ENCODE measurements at places on chromosomes 7 and 10. TPM values are rescaled to one million over a fixed set of nuclear protein-coding genes. Genes with fewer than 3 reads are reported as not detected.
A peak's percentile ranks its signal among the peaks of the same experiment; 100 is the strongest.

DNA sequence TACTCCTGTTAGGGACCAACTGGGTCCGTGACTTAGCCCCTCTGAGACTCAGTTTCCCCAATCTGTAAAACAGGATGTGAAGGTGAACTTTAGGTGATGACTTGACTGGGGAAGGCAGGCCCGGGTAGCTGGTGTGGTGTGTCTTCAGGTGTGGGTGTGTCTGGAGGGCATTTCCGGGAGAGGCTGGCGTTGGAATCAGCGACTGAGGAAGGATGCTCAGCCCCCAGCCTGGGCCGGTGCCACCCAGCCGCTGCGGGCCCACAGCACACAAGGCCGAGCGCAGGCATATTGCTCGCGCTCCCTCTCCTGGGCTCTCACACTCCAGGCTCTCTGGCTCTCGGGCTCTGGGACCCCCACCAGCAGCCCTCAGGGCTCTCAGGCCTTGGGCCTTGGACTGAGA is 31.7 kb upstream of the CNPY1 start:
- no peak for DNase-seq

GRCh38 chr7:155610633-155611193 is 33.7 kb upstream of the RBM33 start:
- DNase-seq = no peak

RELN gene
- not detected for total RNA-seq

GRCh38 chr7:47937065-47937687 is 11.1 kb downstream of the PKD1L1 start:
- DNase-seq = peak; percentile 62

IFT22 gene
- total RNA-seq = 10.7 TPM

- DNase-seq = no peak
These were observed 120.7 kb upstream of the FAM3C start for GRCh38 chr7:121516821-121517220.

GRCh38 chr7:7812112-7812511 is 93.7 kb upstream of the RPA3 start:
- DNase-seq = no peak

DNA sequence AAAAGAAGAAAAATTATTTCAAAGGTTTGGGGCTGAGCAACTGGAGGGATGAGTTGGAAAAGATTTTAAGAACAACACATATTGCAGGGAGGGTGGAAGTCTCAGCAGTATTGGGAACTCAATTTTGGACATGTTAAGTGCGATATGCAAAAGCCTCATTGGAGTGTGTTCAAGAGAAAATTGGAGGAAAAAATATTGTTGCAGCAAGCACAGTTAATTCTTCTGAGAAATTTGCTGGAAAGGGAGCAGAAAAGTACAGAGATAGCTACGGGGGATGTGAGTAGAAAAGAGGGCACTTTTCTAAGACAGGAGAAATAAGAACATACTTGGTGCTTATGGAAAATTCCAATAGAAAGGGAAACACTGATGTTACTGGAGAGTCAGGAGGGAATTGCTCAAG is 59.8 kb upstream of the MAGI2 start:
- DNase-seq = no peak

DGKB gene
- not detected for total RNA-seq

TCAF2 gene
- total RNA-seq = 17.4 TPM

MIOS gene
- 81.3 TPM for total RNA-seq

DNA sequence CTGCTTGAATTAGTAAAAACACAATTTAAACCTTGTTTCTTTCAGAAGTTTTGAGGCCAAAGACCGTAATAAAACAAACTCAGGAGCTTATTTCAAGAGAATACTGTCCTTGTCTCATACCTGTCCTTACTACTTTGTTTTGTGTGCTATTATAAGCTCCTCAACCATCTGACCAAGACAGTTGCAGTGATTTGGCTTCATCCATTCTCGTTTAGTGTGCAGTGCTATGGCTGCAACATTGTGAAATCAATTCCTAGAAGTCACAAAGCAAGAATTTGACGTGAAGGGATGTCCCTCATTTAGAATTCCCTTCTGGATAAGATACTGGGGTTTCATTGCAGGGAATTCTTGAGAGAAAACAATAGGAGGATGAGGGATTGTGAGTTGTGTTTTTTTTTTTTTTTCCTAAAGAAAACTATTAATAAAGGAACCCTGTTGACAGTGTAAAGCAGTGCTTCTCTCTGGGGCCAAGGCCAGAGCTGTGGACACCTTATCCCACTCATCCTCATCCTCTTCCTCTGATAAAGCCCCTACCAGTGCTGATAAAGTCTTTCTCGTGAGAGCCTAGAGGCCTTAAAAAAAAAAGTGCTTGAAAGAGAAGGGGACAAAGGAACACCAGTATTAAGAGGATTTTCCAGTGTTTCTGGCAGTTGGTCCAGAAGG is at the start of gene OIT3:
Gene OIT3 (plus strand): TSS at position 604 of the 663 bp plus-strand sequence. CDS start 60 bp downstream, outside the sequence.
- no peak for DNase-seq

GRCh38 chr7:82950436-82950835 is 212.2 kb downstream of the PCLO start:
- no peak for DNase-seq

CBLL1 gene
- 35.3 TPM for total RNA-seq

CADPS2 gene
- total RNA-seq = not detected

SPAG6 gene
- 0.62 TPM for total RNA-seq

ZPBP gene
- total RNA-seq = not detected

DNA sequence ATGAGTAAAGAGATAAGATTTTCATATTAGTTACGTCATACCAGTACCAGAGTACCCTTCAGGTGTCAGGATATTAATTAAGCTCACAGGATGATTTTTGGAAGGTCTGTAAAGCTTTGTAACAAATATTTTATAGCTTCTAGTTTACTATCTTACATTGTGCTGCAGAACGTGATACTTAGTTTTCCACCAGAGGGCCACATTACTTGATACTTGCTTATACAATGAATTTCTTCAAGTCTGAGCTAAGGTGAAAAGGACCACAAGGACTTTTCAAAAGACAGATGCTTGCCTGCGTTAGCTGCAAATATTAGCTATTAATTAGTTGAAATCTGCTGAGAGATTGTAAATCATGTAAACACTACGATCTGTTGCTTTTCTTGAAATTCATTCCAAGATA is 12.2 kb downstream of the FOXP2 start:
- no peak for DNase-seq

LIPJ gene
- 0.07 TPM for total RNA-seq

DNA sequence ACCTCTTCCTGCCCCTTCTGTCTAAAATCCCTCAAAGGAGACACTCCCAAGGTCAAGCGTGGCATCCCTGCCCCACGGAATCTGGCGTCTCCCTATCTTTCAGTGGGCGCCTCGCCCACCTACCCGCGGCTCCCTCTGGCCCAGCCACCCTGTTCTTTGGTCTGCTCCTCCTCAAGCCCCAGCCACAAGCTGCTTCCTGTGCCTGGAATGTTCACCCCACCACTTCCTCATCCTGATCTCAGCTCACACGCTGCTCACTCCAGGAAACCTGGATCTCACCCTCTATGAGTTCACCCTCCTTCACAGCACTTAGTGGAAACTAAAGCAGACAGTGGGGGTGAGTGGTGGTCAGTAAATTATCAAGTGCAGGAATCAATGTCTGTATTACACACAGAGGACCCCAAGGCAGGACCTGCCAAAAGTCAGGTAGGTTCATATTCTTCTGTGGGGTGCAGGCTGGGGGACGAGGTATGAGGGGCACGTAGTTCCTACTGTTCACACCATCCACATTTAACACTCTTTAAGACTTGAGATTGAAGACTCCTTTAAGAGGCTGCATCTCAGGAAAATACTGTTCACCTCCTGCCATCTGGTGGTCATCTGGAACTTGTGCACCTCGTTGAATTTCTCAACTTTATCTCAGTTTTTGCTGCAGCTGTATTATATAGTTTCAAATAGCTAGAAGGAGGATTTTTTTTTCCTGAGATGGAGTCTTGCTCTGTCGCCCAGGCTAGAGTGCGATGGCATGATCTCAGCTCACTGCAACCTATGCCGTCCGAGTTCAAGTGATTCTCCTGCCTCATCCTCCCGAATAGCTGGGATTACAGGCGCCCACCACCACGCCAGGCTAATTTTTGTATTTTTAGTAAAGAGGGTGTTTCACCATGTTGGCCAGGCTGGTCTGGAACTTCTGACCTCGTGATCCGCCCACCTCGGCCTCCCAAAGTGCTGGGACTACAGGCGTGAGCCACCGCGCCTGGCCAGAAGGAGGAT is 166.6 kb downstream of the ARHGAP21 start:
- DNase-seq = no peak

GRCh38 chr7:67406976-67407375 is 410.3 kb downstream of the TYW1 start:
- DNase-seq = no peak

GPR15LG gene
- total RNA-seq = not detected

DNA sequence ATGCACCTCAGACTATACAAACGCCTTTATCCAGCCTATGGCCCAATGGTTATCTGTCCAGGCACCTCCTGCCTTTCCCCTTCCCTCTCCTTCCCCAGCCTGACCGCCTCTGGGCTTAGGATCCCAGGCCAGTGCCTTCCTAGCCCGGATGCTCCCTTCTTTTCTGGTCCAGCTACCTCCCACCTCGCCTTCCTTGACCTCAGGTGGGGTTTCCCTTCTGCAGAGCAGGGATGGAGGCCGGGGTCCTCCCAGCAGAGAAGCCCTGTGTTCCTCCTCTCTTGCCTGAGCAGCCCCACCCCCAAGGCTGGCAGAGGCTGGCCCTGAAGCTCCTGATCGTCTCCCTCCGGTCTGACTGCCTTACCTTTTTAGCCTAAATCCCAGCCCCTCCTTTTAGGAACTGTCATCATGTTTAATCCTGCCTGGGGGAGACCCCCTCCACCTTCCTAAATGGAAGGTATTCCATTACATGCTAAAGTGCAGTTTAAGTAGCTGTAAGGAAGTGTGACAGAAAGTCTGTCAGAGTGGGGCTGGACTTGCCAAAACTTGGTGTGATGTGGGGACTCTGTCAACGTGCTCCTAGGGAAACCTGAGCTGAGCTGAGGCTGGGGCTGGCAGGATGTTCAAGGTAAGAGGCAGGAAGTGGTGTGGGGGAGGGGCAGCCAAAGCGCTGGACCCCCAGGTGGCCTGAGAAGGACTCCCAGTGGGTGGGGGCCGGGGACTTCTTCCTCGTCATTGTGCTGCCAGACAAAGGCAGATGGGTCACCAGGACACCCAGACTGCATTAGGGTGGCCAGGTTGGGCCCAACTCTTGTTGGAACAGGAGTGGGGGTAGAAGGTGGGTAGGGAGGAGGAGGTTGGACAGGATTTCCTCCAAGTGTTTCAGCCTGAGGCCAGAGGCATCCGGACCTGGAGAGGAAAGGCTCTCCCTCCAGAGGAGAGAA is 39.5 kb downstream of the LBX1 start:
- no peak for DNase-seq

PSAP gene
- total RNA-seq = 210 TPM

- DNase-seq = no peak
These were observed 69.8 kb upstream of the BAIAP2L1 start for GRCh38 chr7:98470485-98471240.

DNA sequence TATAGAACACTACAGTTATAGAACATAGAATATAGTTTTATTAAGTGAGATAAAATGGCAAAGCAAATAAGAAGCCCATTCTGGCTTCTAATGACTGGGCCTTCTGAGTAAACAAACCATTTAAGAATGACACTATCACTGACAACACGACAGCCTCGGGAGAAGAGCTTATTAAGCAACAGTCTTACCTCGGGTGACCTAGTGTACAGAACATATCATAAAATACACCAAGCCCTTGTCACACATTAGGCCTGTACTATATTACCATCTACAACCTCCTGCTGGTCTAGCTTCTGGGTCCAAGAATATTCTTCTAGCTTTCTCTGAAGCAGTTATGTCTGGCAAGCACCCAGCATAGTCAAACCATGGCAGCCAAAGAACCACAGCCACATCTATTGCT is 32.0 kb downstream of the CCDC186 start:
- DNase-seq = no peak

DNA sequence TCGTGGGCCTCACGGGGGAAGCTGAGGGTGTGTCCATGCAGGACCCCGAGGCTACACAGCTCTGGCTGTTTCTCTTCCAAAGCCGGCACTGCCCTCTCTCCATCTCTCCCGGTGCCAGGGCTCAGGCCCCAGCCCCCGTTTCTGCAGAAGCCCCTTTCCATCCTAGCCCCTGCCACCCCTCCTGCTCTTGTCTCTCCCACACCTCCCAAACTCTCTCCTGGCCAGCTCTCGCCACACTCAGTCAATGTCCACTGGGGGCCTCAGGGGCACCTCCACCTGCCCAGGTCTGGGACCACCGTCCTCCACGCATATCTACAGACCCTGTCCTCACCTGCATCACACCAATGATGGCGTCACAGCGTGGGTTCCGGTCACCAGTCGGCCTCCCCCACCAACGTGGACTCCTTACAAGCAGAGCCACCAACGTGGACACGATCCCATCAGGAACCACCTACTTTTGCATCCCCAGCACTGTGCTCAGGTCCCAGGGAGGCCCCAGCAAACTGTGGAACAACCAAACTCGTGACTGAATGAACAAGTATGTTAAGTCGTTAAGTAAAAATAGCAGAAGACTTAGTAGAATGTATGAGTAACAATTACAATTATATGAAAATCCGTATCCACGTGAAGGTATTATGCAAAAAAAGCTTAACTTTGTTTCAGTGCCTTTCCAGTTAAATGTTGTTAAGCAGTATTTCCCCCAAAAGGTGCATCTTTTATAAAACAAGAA is 38.4 kb downstream of the DIP2C start:
- no peak for DNase-seq

INA gene
- total RNA-seq = not detected

TAF5 gene
- 3.6 TPM for total RNA-seq

DNA sequence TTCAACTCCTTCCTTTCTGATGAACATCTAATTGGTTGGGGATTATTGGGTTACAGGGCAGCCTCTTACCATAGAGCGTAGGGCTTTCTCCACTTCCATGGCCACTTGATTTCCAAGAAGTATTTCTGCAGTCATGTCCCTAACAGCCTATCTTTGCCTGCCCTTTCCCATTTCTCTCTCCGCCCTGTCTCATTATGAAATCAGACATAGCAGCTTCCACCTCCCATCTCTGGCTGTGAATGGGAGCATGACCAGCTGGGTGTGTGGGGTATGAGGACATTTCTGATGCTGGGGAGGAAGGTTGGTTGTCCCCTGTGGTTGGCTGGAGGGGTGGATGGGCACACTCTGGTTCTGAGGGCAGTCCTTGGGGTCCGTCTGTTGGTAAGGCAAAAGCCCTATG is 41.2 kb downstream of the ADCYAP1R1 start:
- no peak for DNase-seq

- peak; percentile 66 for DNase-seq
These were observed at the start of gene NPM3 for GRCh38 chr10:101782811-101783735. Gene NPM3 (minus strand): TSS chr10:101783446. CDS start chr10:101783390, 56 bp downstream.

MICU1 gene
- 27.4 TPM for total RNA-seq

GRCh38 chr10:115827231-115828009 is 445.6 kb downstream of the GFRA1 start:
- no peak for DNase-seq

MAGI2 gene
- 0.38 TPM for total RNA-seq

INTS1 gene
- 97.6 TPM for total RNA-seq

PCDH15 gene
- not detected for total RNA-seq

GTF2IRD1 gene
- total RNA-seq = 1.6 TPM

GRCh38 chr10:121981346-121981745 is 6.3 kb upstream of the NSMCE4A start:
- no peak for DNase-seq

DNA sequence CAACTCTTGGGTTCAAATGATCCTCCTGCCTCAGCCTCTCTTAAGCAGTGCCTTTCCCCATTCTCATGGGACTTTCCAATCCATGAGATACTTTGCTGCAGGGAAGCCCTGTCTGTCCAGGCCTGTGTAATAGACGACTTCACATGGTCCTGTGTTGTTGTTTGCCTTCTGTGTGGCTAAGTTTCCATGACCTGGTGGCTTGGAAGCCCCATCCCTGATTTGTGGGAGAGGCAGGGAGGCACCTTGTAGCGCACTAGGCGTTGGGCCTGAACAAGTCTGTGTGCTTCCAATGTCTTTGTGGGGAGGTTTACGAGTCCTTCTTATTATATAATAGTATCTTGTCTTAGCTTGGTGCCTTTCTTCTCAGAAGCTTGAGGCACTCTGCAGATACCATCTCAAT is 49.1 kb downstream of the TCF7L2 start:
- no peak for DNase-seq
